ENCODE measurements at places on chromosomes 16 and 17.

GRCh38 chr17:81481815-81482505 is 30.6 kb downstream of the ACTG1 start:
- no peak for DNase-seq

- no peak for DNase-seq
Observed at GRCh38 chr17:33494151-33494550, 201.1 kb upstream of the ASIC2 start.

DNA sequence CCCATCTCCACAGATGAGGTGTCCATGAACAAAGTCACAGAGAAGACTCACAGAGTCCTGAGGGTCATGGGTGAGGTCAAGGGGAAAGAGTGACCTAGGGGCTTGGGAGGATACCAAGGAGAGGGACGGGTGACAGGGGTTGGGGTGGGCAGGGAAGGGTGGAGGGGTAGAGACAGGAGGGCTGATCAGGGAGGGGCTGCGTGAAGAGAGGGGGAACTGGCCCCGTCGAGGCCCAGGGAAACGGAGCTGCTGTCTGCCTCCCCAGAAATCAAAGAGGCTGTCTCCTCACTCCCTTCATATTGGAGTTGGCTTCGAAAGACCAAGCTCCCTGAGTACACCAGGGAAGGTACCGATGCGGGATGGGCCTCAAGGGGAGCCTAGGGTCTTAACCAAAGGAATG is 617 bp downstream of the TMEM95 start:
- DNase-seq = no peak

DNA sequence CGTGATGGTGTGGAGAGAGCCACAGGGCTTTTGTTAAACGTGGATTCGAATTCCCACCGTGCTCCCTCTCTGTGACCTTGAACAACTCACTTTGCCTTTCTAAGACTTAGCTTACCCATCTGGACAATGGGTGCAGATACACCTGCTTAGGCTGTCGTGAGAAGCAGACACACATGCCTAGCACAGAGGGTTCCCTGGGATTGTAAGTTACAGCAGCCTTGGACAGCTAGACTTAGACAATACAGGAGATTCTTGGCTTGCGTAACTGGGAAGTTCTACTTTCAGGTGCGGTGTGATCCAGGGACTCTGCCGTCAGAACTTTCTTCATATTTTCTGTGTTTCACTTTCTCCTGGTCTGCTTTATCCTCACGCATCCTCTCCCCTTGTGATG is 127.0 kb downstream of the ABCC1 start:
- no peak for DNase-seq

DNA sequence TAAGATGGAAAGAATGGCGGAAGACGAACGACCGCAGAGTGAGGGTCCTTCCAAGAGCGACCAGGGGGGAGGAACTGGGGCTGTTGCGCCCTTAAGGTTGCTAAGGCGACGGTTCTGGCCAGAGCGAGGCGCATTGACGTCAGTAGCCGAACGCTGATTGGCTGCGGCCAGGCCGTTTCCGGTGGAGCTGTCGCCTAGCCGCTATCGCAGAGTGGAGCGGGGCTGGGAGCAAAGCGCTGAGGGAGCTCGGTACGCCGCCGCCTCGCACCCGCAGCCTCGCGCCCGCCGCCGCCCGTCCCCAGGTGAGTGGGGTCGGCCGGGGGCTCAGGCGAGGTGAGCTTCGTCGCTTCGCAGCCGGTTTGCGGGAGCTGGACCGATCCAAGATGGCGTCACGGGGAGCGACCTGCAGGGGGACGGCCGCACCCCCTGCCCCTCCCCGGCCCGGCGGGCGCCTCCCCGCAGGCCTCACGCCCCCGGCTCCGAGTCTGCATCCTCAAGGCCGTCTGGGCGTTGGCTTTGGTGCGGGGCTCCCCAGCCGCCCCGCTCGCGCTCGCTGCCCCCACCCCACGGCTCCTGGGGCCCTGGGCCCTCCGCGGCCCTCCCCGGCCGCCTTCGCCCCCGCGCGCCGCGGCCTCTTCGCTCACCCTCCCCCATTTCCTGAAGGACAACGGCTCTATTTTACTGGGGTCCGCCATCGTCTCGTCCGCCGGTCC is at the start of gene PRKAR1A:
Gene PRKAR1A (plus strand): TSS at position 184 of the 713 bp plus-strand sequence. CDS start 2,970 bp downstream, outside the sequence.
- DNase-seq = peak; percentile 97

GRCh38 chr17:7392696-7393612 is 1.4 kb downstream of the PLSCR3 start:
- DNase-seq = no peak

DNA sequence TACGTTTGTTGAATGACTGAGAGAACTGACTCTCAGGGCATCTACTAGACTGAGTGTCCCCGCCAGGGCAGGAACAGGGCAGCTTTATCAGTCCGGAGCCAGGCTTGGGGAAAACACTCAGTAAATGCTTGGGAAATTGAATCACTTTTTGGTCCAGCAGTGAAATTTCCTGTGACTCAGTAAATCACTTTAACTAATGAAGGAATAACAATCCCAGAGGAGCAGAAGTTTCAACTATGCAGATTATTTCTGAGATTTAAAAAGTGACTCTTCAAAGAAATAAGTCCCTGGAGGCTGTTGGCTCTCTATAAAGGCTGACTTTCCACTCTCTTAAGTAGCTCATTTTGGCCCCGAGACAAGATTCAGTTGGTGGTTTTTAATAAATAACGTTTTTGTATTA is 101.8 kb downstream of the FOXL1 start:
- DNase-seq = peak; percentile 16

DNA sequence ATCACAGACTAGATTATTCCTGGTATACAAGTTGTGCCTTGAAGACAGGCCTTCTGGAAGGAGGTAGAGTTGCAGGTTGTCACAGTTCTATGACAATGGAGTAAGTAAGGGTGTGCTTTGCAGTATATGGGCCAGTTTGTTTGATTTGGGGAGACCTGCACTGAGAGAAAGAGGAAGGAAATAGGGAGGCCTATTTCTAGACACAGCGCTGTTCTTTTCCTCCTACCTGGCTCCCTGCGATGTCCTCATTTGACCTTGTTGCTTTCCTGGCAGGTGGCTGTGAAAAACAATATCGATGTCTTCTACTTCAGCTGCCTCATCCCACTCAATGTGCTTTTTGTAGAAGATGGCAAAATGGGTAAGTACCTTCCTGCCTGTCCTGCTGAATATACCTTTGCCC is 22.5 kb upstream of the RASL10B start:
- no peak for DNase-seq

- DNase-seq = no peak
Observed at GRCh38 chr16:74627506-74628220, 20.7 kb upstream of the GLG1 start.

DNA sequence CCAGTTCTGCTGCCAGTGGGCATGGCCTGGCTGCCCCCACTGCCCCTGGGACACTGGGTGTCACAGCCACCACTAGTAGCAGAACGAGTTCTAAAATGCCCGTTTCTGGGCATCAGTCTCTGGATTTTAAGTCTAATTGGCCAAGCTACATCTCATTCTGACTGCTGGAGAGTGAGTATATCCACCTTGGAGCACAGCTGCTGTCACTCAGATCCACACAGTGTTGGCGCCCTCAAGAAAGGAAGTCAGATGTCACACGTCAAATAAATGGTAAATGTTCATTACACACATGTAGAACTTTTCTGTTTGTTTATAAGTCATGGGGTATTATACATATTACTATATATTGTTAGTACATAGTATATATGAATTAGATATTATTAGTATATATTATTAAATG is 19.4 kb downstream of the GNGT2 start:
- no peak for DNase-seq

- no peak for DNase-seq
Observed at GRCh38 chr16:89013111-89013510, 36.1 kb upstream of the CBFA2T3 start.

- DNase-seq = no peak
Observed at GRCh38 chr17:1298606-1299005, 19.1 kb downstream of the TRARG1 start.

DNA sequence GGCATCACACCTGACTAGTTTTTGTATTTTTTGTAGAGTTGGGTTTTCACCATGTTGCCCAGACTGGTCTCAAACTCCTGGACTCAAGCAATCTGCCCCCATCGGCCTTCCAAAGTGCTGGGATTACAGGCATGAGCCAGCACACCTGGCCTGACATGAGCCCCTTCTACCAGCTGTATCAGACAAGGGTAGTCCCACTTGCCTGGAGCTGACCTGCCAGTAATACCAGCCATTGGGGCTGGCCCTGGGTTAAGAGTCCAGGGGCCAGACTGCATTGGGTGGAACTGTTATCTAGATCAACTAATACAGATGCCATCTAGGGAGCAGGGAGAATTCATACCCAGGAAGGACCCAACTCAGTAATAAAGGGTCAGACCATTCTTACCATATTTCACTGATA is 28.1 kb downstream of the WSB1 start:
- DNase-seq = no peak

DNA sequence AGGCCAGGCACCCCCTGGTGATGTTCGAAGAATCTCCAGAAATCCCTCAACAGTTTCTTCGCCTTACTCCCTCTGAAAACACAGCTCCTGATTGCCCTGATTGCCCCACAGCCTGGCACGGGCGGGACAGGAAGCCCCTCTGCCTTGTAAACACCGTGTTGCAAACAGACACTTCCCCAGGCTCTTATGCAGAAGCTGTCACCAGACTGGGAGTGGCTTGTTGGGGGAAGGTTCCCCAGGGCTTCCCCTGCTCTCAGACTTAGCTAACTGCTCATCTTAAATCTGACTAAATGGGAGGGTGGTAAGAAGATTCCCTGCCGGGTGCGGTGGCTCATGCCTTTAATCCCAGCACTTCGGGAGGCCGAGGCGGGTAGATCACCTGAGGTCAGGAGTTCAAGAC is 11.2 kb downstream of the PIK3R5 start:
- DNase-seq = no peak

- no peak for DNase-seq
Observed at GRCh38 chr17:32488177-32488542, 1.4 kb downstream of the CDK5R1 start.

DNA sequence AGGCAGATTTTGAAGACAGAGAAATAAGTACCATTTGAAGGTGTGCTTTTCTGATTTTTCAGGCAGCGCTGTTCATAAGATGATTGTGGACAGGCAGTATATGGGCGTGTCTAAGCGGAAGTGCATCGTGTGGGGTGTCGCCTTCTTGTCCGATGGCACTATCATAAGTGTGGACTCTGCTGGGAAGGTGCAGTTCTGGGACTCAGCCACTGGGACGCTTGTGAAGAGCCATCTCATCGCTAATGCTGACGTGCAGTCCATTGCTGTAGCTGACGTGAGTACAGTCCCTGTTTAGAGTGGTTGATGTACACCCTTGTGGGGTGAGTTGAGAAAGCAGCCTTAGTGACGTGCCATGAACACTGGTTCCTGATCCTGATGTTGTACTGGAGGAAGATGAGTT is 10.7 kb downstream of the UTP4 start:
- no peak for DNase-seq

GRCh38 chr17:49910094-49910857 is 58.7 kb upstream of the DLX4 start:
- DNase-seq = peak; percentile 79
